Suppressor macrophage (primary cell): ENCODE measurements at places on chromosomes 4 and X.

DNA sequence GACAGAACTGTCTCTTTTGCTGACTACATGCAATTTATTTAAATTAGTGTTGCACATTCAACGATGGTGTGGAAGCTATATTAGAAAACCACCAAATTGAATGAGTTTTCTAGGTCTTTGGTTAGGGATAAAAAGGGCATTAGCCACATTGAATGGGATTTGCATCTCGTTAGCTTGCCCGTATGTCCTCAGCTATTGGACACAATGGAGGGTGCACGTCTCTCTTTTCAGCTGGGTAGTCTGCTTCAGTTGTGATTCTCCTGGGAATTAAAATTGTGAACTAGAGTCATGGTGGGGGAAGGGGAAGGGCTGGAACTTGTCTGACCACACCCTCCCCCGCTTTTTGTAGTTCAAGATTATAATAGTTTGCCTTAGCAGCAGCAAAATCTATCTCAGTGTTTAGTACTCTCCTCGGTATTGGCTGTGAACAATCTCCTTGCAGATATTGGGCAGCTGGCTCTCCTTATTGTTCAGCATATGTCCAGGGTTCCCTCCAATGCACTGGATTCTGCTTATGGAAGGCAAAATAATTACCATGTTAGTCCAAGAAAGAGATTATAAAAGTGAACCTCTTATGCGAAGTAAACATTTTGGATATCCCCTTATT is 23.3 kb downstream of the TRIM2 start:
- DNase-seq: no peak

DNA sequence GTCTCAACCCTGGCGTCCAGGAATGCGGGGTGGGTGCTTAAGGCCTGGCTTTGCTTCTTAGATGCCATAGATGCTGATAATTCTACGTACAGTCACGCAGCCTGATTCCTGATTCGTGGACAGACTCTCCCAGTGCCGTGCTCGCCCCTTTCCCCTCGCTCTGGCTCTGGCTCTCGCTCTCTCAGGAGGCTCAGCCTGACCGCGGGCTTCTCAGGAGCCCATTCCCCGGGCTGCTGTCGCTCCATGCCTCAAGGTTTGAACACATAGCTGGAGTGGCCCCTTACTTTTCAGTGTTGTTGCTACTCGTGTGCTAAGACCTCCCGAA is 59.2 kb upstream of the ZC4H2 start:
- DNase-seq: no peak

DNA sequence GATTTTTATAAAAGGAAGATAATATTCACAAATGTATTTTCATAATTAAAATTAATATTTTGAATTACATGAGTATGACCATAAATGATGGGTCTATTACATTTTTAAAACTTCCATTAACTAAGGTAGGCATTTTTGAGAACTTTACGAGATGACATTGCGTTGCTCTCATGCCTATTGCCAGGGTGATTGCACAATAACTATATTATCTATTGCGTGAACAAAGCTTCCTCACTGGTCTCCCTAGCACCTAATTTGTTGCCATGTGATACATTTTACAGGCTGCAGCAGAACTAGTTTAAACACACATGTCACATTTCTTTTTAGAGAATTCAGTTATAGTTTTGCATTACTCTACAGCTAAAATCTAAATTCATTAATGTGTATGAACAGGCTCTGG is 289.7 kb upstream of the GRID2 start:
- no peak for DNase-seq

GRCh38 chr4:101596781-101597552 is 193.6 kb upstream of the BANK1 start:
- DNase-seq: peak; percentile 89

DNA sequence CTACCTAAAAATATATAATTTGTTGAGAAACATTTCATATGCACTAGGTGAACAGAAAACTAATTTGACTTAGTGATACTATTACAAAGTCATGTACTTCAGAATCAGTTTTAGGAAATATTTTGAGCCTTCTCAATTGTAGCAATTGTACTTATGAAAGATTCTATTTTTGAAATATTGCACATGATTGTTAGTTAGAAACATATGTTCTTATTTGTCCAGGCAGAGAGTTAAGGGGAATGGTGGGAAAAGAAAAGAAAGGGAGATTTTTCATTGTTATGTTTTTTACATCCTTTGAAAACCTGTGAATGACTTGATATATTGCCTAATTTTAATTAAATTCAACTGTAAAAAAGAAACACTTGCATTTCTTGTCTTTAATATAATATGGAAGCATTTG is 66.0 kb downstream of the GLRB start:
- DNase-seq: no peak

GRCh38 chrX:81229901-81230300 is 28.0 kb downstream of the SH3BGRL start:
- DNase-seq: no peak

DNA sequence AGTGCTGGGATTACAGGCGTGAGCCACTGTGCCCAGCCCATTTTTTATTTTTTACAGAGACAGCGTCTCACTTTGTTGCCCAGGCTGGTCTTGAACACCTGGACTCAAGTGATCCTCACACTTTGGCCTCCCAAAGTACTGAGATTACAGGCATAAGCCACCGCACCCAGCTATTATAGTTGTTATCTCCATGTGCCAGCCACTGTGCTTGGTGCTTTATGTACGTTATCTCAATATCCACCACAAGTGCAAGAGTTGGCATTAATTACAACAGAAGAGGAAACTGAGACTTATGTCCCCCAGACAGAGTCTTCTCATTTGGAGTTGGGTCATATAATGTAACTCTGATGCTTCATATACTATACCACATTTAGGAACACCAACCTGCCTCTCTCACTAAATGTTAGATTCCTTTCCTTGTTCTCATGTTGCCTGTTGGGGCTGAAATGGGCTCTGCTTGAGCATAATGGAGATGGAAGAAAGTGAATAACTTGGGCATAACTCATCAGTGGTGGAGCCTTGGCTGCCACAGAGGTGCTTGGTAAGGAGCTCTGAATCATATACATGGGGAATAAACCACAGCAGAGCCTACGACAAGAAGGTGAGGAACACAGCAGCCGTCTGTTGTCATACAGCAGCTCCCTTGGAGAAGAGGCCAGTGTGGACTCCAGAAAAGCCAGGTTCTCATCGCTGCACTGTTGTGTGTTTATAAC is 84.3 kb downstream of the SPRY1 start:
- DNase-seq: no peak

- no peak for DNase-seq
Measured at GRCh38 chr4:8477095-8477635, 36.6 kb downstream of the TRMT44 start.

DNA sequence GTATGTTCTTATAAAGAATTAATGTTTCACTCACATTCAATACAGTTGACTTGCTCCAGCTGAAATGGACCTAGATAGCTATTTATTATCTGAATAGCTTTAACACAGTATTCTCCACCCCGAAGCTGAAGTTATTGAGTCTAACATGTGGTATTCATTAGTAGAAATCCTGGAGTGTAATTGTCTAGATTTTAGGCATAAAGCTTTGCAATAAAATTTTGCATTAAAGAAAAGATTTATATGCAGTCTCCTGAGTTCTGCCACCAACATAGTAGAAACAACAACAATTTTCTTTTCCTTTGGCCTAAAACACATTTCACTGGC is 90.2 kb upstream of the DCLK2 start:
- no peak for DNase-seq

GRCh38 chr4:141686879-141687278 is 50.5 kb downstream of the IL15 start:
- peak; percentile 5 for DNase-seq

DNA sequence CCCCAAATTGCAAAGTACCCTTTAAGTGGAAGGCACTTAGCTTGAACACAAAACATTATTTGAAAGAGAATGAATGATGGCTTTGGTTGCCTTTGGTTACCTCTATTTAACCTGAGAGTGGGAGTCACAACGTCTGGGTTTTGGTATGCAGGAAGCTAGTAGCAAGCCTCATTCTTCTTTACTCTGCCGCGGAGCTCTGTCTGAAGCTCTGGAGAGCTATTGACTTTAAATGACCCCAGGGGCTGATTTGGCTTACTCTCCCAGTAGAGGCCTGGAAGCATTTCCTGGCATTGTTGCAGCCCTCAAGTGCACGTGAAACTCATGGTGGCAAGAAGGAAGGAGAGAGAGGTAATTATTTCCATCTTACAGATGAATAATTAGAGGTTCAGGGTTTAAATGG is 81.8 kb upstream of the MAGEA4 start:
- no peak for DNase-seq

DNA sequence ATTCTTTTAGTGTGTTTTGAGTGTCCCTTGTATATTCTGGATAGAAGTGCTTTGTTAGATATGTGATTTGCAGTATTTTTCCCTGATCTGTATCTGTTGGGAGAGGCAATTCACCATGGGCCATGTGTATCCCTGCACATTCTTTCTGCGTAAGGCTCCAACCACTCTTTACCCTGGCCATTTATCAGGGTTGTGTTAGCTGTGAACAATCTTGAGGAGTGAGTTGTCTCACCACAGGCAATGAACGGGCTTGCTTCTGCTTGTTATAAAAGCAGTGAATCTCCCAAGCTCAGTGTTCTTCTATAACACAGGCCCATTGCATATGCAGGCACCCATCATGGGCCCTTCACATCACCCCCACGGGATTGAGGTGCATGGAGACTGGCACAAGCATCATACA is 18.9 kb upstream of the SMIM10 start:
- DNase-seq: no peak

- no peak for DNase-seq
Measured at GRCh38 chrX:21379991-21380390, 5.8 kb downstream of the CNKSR2 start.

DNA sequence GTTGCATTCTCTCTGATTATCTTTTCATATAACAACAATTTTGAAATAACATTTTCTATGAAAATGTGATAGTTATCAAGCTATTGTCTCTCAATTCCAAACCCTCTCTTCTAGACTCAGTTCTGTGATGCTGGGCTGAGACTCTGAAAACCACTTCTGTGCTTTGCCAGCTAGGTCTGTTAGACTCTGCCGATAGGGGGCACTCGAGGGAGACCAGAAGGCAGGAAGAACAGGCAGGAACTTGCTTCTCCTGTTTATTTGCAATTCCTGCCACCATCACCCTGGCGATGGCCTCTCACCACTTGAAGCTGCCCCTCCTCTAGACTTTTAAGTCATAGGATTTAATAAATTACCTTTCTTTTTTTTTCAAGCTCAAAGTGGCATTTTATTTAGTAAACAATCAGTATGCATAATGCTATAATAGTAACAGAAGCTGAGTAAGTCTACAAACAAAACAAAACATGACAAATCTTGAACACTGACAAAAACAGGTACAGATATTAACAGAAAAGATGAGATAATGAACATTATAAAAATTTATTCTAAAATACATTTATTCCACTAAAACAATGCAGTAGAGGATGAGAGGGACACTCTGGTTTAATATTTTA is 49.7 kb downstream of the RASL11B start:
- peak; percentile 89 for DNase-seq

DNA sequence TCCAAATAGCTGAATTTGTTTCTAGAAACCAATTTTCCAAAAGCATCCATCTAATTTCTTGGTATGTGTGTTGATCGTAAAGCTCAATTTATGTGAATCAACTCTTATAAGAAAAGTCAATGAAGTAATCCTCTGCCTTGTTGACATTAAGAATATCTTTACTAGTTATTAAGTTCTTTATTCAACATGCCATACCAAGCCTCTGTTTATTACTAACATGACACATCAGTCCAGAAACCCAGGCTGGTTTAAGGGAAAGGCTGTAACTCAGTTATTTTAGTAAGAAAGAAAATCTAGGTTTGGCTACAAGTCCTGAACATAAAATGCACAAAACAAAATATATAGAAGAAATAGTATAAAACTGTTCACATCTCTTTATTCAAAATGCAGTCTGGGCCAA is 48.0 kb downstream of the KLHL34 start:
- no peak for DNase-seq

GRCh38 chr4:8592366-8593263 is at the start of gene CPZ:
Gene CPZ (plus strand): TSS chr4:8592765. CDS start chr4:8592834, 69 bp downstream.
- DNase-seq: no peak

GRCh38 chr4:154254999-154255398 is 236.6 kb downstream of the DCHS2 start:
- no peak for DNase-seq

DNA sequence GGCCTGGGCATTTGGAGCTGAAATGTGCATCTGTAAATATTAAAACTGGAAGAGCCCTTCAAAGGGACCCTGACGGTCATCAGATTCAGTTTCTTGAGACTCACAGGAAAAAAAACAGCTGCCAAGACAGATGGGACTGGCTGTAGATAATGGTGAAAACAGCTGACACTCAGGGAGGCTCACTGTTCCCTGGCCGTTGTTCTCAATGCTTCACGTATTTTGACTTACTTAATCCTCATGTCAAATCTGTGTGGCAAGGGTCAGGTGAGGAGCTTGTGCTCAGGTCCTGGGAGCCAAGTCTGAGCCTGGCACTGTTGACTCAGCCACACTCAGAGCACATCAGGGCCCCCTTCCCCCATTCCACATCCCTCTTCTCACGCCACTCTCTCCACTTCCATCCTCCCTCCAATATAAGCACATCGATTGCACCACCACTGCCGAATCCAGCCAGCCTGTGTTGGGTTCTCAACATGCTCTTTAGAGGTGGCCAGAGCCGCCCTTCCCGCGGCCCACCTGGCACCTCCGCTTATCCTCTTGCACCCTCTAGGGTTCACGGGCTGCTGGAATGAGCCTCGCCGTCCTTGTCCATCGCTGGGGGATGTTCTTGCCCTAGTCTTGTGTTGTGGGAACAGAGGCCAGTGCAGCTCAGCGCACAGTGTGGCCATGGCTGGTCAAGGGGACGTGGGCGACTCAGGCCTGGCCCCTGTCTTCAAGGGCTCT is 40.1 kb downstream of the EVC start:
- DNase-seq: no peak

DNA sequence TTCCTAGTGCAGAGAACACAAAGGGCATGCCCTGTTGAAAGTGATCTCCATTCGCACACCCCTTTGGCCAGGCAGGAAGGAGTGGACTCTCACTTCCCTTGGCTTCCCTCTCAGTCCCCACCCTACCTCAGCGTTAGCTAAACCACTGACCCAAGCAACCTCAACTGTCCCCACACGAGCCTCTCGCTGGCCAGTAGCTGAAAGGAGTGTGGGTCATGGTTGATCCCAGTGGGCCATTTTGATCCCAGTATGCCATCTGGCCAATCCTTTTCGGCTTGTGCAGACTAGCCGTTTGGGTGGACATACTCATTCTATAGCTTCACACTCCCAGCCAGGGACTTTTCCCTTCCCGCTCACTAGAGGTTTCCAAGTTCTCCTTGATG is 24.4 kb upstream of the BCORL1 start:
- peak; percentile 16 for DNase-seq

GRCh38 chr4:99827454-99827853 is 10.8 kb downstream of the DAPP1 start:
- DNase-seq: peak; percentile 50

DNA sequence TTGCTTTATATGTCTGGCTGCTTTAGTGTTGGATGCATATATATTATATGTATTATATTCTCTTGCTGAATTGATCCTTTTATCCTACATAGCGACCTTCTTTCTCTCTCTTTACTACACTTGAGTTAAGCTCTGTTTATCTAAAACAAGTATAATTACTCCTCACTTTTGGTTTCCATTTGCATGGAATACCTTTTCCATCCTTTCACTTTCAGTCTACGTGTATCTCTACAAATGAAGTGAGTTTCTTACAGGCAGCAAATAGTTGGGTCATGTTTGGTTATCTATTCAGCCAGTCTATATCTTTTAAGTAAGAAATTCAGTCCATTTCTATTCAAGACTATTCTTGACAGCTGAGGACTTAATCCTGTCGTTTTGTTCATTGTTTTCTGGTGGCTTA is 167.5 kb upstream of the USP38 start:
- DNase-seq: no peak
